Psoas muscle (tissue), 8 donors: ENCODE measurements at places on chromosomes 7 and 10. TPM values are rescaled to one million over a fixed set of nuclear protein-coding genes. Genes with fewer than 3 reads are reported as not detected.

GRCh38 chr7:93890041-93890463 is 501 bp downstream of the TFPI2 start:
- no peak for DNase-seq

- no peak for DNase-seq
Measured at GRCh38 chr7:99740573-99741440, 5.8 kb upstream of the CYP3A7 start.

- no peak for DNase-seq
Measured at GRCh38 chr7:16069998-16070397, 351.3 kb downstream of the CRPPA start.

DNA sequence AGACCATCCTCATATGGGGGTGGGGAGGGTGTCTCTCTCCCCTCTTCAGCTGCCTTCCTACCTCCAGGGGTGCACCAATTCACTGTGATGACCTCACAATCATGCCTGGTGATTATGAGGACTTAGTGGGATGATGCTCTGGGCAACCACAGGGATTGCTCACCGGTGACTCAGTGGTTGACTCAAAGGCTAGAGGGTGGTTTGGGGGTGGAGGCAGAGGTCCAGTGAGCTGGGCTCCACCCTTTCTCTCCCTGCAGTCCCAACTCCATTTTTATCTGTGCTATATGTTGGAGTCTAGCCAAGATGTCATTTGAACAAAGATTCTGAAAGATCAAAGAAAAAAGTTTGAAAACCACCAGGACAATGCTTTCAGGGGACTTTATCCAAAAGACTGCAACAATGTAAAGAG is 286.9 kb downstream of the KCNMA1 start:
- peak; percentile 71 for DNase-seq

GRCh38 chr10:124339119-124340032 is 79.3 kb downstream of the OAT start:
- no peak for DNase-seq

- no peak for DNase-seq
Measured at GRCh38 chr10:132611026-132611910, 73.7 kb downstream of the INPP5A start.

The MOGAT3 gene
- not detected for polyA plus RNA-seq

The AHCYL2 gene
- 4.4 TPM for polyA plus RNA-seq

The ABCF2 gene
- polyA plus RNA-seq: 94.0 TPM
